ENCODE measurements at places on chromosomes 4 and X.

DNA sequence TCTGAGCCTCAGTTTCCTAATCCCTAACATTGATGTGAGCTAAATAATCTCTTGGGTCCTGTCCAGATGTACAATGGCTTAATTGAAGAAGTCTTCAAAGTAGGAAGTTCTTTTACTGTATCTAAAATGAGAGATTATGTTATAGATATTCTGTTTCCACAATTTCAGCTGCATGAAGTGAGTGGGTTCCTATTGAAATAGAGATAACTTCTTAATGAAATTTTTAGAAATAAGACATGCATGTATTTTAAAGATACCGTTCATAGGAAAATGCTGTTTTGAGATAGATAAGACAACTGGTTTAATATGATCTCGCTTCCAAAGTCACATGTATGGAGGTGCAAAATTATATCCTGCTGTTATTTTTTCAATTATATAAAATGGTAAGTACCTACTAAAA, 71.9 kb downstream of the CLDN22 start:
- no peak for DNase-seq

GRCh38 chr4:48042979-48043461, 26.4 kb downstream of the NIPAL1 start:
- no peak for DNase-seq

DNA sequence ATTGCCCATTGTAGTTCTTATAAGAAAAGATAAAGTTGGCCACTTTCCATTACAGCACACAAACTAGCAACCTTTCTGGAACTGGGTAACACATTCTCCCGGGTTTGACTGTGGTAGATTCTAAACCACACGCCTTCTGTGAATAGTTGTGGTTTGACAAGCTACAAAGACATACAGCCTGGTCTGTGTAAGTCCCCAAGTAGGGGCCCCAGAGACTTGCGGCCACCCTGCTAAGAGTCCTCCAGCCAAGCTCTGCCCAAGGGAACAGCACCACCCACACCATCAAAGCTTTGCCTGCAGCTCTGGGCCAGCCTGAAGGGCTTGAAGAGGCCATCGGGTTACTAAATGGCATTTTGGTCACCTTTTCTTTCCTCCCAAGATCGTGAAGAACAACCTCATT, 203.4 kb downstream of the MAML3 start:
- DNase-seq: peak; percentile 27

- no peak for DNase-seq
These were observed 104.7 kb upstream of the BCOR start for GRCh38 chrX:40202456-40202855.
